ENCODE measurements at places on chromosomes 1 and 21. TPM values are rescaled to one million over a fixed set of nuclear protein-coding genes. Genes with fewer than 3 reads are reported as not detected.
A peak's percentile ranks its signal among the peaks of the same experiment; 100 is the strongest.

- no peak for DNase-seq
Observed at GRCh38 chr1:178564086-178564782, 51.3 kb downstream of the TEX35 start.

DNA sequence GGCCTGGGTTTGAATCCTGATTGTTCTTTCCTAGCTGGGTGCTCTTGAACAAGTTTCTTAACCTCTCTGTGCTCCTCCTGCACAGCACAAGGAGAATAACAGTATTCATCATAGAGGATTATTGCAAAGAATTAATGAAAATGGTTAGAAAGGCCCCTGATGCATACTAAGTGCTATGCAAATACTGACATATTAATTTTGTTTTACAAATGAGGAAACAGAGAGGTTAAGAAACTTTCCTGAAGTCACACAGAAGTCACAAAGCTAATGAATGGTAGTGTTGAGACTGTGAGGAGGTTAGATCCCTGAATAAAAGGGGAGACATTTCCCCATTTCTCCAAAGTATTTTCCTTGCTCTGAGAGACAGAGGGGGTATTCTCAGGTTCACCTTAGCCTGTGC, 99.0 kb downstream of the KCNJ6 start:
- no peak for DNase-seq

DNA sequence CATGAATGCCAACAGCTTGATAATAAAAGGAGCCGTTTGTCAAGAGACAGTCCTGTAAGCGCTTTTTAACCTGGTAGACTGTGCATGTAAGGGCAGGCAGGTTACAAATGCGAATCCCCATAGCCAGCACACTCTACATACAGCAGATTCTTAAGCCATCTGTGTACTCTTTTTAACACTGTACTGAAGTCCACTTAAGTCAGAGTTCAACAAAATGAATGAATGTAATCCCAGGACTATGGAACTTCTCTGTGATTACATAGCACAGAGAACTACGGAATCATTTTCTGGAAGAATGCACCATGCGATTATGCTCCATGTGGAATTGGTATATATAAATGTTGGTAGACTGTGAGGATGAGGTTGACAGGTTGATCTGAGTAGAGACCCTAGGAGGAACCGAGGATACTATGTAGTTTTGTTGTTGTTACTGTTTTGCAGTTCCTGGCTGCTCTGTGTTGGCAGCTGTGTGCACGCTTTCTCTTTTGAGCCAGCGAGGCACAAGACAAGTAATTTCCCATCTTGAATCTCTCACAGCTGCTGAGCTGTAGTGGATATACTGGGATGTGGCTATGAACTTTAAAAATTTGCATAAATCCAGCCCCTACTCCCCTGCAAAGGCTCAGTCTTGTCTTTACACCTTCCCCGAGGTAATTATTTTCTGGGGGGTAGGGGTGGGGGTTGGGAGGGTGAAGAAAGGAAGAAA, 21.9 kb downstream of the LRRC8D start:
- DNase-seq: no peak

- DNase-seq: no peak
Observed at GRCh38 chr1:181083842-181084605, 4.5 kb upstream of the IER5 start.

GRCh38 chr1:64915381-64916274, 50.7 kb downstream of the JAK1 start:
- DNase-seq: no peak

DNA sequence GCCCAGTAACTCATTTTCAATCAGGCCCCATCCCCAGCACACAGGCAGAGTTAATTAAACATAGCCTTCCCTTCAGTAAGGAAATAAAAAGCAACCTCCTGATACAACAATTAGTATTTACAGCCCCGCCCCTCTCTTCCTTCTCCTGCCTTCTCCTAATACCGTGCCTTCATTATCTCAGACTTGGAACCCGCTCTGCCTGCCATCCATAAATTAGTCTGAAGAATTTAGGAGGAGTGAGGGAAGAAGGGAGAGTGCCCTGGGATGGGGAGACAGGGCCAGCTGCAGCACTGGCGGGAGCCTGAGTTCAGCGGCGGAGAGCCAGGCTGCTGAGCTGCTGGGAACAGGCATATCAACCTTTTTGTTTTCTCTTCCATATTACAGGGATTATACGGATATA, 172.8 kb downstream of the ACTL8 start:
- DNase-seq: no peak

DNA sequence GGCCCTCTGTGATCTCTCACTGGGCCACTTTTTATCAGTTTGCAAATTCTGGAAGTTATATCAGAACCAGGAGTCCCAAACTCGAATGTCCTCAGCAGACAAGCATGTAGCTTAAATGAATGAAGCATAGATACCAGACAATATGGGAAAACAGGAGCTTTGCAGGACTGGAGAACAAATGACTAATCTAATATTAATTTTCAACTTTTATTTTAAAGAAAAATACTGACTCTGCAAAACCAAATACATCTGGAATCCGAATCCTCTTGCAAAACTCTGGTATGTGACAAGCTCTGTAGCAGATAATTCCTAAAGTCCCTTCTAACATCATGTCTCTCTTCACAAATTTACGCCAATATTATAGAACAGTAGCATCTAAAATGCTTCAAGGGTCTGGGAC, 427.4 kb downstream of the TTLL7 start:
- DNase-seq: no peak

DNA sequence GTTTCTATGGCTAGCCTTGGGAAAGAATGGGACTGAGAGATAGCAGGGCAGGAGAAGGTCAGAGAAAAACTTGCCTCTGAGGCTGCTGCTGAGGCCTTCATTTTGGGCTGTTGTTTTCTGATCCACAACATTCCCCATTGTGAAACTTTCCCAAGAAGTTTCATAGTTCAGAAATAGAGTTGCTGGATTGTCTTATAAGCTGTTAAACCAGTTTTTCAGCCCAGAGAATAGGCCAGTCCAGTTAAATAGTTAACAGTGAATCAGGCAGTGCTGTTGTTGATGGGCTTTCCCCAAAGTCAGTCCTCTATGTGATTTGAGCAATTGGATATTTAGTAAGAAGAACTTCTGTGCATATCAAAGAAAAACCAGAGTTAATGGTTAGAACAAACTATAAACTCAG, 77.0 kb downstream of the C21orf91 start:
- no peak for DNase-seq

- DNase-seq: no peak
Observed at GRCh38 chr1:156462954-156463795, 37.4 kb downstream of the MEF2D start.

DNA sequence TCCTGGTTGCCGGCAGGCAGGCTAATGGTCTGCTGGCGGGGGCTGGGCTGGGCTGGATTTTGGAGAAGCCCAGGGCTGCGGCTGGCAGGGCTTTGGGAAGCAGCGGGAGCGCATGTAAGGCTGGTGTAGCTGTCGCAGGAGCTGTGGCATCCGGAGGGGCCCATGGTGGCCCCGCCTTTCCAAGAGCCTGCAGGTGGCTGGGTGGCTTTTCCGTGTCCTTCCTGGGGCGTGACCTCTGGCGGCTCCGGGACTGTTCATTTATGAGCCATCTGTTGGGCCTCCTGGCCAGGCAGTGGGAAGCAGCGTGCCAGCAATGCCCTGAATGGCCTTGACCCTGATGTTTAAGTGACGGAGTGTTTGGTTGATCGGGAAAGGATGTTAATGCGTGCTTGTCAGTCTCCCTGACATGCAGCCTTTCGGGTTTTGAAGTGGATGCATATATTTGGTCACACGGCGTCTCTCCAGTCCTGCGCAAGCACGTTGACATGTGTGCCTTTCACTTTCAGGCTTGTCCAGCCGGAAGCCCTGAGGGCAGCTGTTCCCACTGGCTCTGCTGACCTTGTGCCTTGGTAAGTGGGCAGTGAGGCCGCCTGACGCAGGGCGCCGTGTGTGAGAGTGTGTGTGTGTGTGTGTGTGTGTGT, 38.5 kb downstream of the AGPAT3 start:
- no peak for DNase-seq

GRCh38 chr1:183914276-183914675, 109.4 kb downstream of the RGL1 start:
- DNase-seq: no peak

DNA sequence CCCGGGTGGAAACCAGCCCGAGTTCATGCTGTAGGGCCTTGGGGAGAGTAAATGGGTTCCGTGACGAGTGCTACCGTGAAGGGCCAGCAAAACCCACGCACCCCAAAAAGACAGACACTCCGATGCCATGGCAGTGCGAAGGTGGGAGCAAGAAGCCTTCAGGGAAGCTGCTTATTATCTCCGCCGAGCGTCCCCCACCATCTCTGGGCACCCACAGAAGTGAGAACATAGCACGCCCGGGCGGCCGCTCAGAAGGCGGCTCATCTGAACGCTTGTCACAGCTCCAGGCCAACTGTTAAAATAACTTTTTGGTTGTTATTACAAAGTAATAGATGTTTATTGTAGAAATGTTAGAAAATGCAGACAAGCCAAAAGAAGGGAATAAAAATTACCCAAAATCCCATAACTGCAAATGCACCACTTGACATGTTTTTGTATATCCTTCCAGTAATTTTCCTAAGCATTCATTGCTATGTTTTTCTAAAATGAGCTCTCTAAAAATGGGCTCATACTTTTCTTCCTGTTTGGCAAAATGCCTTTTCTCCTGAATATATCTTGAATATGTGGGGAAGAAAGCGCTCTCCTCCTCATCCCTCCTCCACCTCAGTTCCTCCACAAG, 234.9 kb downstream of the NPHP4 start:
- no peak for DNase-seq

DNA sequence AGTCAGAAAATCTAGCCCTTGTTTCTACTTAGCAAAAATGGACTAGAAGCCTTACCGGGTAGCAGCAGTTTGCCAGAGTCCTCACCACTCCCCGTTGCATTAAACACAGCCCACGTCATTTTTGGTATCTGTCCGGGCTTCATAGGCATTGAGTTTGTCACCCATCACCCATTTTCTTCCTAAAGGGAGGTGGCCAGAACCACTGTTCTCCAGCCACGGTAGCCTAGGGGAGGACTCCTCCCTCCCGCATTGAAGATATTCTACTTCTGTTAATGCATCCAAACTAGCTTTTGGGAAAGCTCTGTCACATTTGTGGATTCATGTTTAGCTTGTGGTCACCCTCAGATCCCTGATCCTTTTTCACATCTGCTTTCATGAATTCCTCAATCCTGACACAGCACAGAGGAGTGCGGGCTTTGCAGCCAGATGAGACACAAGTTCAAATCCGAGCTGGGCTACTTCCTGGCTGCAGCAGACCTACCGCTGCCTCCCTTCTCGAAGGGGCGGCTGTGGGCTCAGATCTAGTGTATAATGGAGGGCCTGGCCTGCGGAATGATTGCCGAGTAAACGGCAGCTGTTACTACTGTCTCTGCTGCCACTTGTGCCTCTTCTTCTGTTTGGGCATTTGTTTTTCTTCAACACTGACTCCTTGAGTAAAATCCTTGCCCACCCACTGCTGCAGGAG, 63.2 kb upstream of the EFHD2 start:
- DNase-seq: no peak

- peak; percentile 54 for DNase-seq
Observed at GRCh38 chr21:16535102-16535422, 805.3 kb downstream of the USP25 start.

- no peak for DNase-seq
Observed at GRCh38 chr21:36005018-36005417, 55.3 kb downstream of the SETD4 start.

DNA sequence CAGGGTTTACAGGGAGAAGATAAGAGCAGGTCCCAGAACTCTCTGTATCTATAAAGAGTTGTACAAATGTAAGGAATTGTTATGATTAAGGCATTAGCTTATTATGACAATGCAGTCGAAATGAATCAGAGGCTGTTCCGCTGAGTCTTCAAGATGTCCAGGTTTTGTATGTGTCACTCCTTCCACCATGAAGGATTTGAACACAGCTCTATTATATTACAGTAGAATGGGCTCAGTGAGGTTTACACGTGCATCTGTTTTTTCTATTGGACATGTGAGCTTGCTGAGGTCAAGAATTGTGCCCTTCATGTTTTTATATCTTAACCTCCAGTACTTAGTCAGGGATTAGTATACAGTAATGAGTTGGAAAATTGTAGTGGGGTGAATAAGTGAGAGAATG, 86.3 kb downstream of the MPZL1 start:
- no peak for DNase-seq

DNA sequence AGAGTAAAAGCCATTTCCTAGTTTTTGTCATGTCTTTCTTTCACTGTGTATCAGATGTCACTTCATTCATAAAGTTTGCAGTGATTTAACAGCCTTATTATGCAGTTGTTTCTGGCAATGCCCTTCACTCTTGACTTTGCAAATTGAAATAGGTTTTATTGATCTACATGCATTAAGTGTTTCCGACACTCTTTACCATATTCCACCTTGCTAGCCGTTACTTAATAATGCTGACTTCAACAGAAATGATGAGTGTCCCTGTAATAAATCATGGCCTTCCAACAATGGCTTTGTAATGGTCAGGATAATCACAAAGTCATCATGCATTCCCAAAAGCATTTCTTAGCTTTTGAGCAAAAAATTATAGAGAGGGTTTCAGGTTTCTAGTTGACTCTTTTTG, 236.8 kb upstream of the FMN2 start:
- DNase-seq: no peak

DNA sequence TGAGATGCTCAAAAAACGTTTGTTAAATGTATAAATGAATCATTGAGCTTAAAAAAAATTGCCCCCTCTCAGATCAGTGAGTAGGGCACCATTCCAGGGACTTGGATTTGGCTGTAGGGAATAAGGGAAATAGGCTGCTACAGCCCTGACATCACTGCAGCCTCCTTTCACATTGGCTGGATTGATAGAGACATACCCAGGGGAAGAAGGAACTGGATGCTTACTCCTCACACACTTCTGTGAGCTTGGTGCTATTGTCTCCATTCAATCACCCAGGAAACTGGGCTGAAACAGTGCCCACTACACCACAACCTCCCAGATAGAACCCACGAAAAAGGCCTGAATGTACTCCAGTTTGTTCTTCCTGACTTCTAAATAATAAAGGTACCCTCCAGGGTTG, 87.2 kb downstream of the TGFBR3 start:
- no peak for DNase-seq

Gene FCER1A
- total RNA-seq: 1.3 TPM

Gene CFH
- 23.5 TPM for total RNA-seq

Gene TPRG1L
- total RNA-seq: 35.0 TPM

Gene LDLRAD1
- total RNA-seq: 0.55 TPM

Gene GPX7
- 26.3 TPM for total RNA-seq

Gene CLEC20A
- not detected for total RNA-seq

Gene ADAM30
- total RNA-seq: 2.0 TPM

Gene SHISAL2A
- 1.0 TPM for total RNA-seq

All from prostate gland (tissue), 2 donors.